ENCODE measurements at places on chromosomes 7 and 10.
A peak's percentile ranks its signal among the peaks of the same experiment; 100 is the strongest.

- no peak for DNase-seq
These were observed 631.0 kb downstream of the AUTS2 start for GRCh38 chr7:70229242-70229641.

DNA sequence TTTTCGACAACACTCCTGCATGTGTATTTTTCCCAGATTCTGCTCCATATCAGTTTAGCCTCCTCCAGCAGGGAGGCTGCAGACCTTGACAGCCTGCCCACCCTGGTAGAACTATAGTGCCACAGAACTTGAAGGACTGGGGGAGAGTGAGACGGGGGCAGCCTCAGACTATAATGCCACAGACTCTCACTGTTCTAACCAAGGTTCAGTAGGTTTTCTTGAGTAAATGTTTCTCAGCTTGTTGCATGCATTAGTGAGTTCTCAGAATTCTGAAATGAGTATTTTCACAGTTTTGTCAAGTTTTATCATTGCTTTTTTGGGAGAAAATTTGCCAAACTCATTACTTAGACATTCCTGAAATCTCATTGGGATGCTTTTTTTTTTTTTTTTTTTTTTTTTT is 95.9 kb downstream of the ZNRF2 start:
- DNase-seq, result no peak

DNA sequence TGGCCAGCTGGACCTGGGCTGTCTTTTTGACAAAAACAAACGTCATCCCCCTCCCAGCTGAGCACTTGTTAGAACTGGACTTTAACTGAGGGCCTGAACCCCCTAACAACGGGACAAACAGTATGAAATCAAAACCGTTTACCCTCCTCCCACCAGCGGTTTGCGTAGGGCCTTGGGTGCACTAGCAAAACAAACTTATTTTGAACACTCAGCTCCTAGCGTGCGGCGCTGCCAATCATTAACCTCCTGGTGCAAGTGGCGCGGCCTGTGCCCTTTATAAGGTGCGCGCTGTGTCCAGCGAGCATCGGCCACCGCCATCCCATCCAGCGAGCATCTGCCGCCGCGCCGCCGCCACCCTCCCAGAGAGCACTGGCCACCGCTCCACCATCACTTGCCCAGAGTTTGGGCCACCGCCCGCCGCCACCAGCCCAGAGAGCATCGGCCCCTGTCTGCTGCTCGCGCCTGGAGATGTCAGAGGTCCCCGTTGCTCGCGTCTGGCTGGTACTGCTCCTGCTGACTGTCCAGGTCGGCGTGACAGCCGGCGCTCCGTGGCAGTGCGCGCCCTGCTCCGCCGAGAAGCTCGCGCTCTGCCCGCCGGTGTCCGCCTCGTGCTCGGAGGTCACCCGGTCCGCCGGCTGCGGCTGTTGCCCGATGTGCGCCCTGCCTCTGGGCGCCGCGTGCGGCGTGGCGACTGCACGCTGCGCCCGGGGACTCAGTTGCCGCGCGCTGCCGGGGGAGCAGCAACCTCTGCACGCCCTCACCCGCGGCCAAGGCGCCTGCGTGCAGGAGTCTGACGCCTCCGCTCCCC is at the start of gene IGFBP1:
Gene IGFBP1 (plus strand): TSS at position 304 of the 808 bp plus-strand sequence. CDS start 165 bp downstream, at position 469.
- no peak for DNase-seq

GRCh38 chr10:132893090-132893489 is 49.3 kb downstream of the CFAP46 start:
- peak; percentile 27 for DNase-seq

- no peak for DNase-seq
These were observed 309.7 kb upstream of the KLF6 start for GRCh38 chr10:4094751-4095150.

- peak; percentile 7 for DNase-seq
These were observed 15.2 kb upstream of the KNDC1 start for GRCh38 chr10:133144771-133145170.

DNA sequence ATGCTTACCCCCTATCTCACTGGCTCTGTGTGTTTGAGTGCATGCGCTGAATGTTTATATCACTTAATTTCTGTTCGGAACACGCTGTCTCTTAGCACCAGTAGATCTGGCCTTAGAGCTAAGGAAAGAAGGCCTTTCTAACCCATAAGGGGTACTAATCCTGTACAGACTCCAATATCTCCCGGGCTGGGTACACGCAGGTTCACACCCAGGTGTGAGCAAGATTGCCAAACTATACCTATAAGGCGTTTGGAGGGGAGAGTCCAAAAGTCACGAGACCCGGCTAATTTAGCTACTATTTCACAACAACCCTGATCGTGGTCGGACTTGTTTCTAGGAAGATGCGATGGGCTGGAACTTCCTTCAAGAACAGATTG is 727 bp upstream of the PDSS1 start:
- DNase-seq, result no peak

- no peak for DNase-seq
These were observed 34.8 kb downstream of the ZMIZ1 start for GRCh38 chr10:79103585-79103984.

DNA sequence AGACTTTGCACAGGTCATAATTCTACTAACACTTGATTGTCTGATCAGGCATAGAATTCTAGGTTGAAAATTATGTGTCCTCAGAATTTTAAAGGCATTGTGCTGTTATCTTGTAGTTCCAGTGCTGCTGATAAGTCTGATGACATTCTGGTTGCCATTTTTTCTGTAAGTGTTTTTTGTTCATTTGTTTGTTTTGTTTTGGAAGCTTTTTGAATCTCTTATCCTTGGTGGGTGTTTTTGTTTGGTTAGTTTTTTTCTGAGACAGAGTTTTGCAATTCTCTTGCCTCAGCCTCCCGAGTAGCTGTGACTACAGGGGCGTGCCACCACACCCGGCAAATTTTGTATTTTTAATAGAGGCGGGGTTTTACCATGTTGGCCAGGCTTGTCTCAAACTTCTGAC is 178.9 kb downstream of the CCDC71L start:
- no peak for DNase-seq

- no peak for DNase-seq
These were observed 41.1 kb downstream of the ZNF248 start for GRCh38 chr10:37816290-37816689.

DNA sequence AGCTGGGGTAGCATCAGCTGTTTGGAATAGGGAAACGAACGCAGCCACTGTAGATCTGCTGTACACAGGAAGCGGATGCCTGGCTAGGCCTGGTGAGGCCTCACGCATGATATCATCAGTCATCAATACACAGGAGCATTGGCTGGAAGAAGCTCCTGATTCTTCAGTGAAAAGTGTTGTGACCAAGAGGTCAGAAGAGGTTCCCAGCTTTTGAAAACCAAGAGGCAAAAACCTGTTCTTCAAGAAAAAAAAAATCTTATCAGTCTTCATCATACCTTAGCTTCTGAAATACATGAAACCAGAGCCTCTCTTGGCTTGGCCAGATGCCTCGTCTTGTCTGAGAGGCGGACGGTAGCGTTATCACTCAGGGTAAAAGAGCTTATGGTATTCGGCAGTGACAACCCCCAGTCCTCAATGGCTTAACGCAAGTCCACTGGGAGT is 139.3 kb upstream of the TCF7L2 start:
- DNase-seq, result no peak

- DNase-seq, result no peak
These were observed 23.7 kb downstream of the RTKN2 start for GRCh38 chr10:62244785-62245467.

DNA sequence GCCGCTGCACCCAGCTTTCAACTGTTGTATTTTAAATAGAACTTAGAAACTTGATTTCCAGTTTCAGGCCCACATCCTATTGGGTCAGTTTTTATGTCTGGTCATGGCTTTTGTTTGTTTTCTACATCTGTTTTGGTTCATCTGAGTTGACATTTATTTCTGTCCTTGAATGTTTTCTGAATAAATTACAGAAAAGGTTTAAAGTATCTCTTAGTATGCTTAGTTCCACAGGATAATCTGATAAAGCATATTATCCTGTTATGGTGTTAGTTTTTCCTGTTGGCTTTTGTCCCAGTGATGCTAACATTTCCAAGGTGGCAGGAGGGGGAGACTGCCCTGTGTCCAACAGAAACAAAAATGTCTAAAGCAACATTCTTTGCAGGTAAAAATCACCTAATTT is 733.2 kb downstream of the INHBA start:
- no peak for DNase-seq

GRCh38 chr10:6195846-6196245 is 6.9 kb upstream of the PFKFB3 start:
- no peak for DNase-seq

- DNase-seq, result no peak
These were observed 111.0 kb downstream of the NRP1 start for GRCh38 chr10:33223326-33224000.

GRCh38 chr7:27765841-27766240 is 25.9 kb downstream of the TAX1BP1 start:
- no peak for DNase-seq

DNA sequence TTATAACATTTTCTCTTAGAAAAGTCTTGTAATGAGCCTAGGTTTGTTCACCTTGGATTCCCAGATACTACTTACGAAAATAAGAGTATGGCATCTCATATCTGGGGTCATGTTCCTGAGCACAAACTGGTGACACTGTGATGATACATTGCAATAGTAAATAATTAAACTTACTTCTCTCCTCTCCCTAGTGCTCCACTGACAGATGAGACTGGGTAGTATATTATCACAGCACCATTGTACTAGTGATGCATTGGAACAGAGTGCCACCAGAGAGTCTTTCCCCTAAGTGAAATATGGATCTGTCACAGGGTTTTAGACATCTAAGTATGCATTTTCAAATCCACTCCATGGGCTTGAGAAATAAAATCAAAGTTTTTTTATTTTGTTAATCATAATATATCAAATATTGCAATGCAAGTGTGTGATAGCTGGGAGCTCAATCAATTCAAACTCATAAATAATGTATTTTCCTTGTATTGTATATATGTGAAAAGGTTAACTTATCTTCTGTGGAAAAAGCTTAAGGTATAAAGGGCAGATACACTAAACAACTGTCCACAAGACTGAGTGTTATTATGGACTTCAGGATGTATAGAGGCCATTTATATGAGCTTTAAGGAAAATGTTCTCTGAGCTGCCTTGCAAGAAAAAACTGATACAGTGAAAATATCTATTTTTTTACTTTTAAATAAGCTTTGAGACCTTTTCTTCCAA is 275.5 kb downstream of the ZWINT start:
- no peak for DNase-seq

All from chondrocyte (in vitro differentiated cells).